ENCODE measurements at places on chromosomes 1 and 21. TPM values are rescaled to one million over a fixed set of nuclear protein-coding genes. Genes with fewer than 3 reads are reported as not detected.
A peak's percentile ranks its signal among the peaks of the same experiment; 100 is the strongest.

- DNase-seq: peak; percentile 53
Observed at GRCh38 chr1:214331827-214332423, 51.0 kb downstream of the SMYD2 start.

DNA sequence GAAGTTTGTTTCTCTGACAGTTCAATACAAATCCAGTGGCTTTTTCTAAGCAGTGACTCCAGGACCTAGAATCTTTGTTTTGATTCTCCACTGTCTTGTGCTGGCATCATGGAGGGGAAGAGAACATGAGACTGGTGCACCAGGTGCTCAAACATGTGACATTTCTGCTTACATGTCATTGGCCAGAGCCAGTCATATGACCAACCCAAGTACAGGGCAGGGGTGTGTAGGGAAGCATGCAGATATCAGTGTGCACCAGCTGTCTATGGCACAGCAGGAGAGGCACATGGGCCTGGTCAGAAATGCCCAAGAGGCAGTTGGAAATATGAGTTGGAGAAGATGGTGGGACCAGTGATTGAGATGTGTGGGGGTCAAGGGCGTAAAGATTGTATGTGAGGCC lies 297.0 kb downstream of the HHAT start:
- DNase-seq: no peak

GRCh38 chr1:33099290-33100118 lies 18.6 kb downstream of the AZIN2 start:
- peak; percentile 100 for DNase-seq

GRCh38 chr1:156504438-156504813 lies 3.9 kb upstream of the MEF2D start:
- no peak for DNase-seq

GRCh38 chr1:68782890-68783289 lies 286.0 kb upstream of the DEPDC1 start:
- no peak for DNase-seq

GRCh38 chr1:201791779-201792173 lies 37.2 kb upstream of the IPO9 start:
- no peak for DNase-seq

DNA sequence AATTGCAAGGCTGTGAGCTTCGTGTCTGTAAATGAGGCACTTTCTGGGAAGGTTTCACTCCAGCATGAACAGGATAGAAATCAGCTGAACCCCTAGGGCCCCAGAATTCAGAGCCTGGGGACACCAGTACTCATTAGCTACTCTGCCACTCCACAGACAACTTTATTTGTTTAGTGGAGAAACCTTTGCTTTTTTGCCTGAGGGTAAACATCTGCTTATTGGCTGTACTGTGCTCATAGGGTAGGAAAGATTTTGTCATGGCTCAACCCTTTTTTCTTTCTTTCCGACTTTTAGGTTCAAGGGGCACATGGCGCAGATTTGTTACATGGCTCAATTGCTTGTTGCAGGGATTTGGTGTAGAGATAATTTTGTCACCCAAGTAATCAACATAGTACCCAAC lies 138.4 kb upstream of the BACE2 start:
- DNase-seq: no peak

DNA sequence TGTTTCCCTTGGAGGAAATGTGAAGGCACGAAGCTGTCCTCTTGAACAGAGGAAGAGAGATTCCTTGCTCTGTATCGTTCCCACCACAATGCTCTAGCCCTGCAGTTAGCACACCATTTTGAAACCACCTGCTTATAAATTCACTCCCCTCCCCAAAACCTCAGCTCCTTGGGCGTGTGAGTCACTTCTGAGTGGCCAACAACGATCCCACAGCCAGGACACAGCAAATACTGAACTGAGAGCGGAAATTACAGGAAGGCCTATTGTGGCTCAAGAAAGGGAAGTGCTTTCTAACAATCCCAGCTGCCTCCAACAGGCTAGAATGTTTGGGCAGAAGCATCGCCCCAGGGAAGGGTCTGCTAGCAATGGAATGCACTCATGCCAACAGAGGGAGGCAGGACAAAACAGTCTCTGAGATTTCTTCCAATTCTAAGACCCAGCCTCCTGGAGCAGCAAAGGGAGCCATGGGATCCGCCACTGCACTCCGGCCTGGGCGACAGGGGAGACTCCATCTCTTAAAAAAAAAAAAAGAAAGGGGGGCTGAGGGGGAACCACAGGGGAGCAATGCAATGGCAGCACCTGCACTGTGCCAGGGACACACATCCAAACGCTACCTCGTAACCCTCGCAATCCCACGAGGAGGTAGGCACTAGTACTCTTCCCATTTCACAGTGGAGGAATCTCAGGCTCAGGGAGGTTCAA lies 1.9 kb downstream of the TMEM53 start:
- DNase-seq: no peak

- DNase-seq: no peak
Observed at GRCh38 chr1:119714583-119714982, 2.8 kb downstream of the PHGDH start.

DNA sequence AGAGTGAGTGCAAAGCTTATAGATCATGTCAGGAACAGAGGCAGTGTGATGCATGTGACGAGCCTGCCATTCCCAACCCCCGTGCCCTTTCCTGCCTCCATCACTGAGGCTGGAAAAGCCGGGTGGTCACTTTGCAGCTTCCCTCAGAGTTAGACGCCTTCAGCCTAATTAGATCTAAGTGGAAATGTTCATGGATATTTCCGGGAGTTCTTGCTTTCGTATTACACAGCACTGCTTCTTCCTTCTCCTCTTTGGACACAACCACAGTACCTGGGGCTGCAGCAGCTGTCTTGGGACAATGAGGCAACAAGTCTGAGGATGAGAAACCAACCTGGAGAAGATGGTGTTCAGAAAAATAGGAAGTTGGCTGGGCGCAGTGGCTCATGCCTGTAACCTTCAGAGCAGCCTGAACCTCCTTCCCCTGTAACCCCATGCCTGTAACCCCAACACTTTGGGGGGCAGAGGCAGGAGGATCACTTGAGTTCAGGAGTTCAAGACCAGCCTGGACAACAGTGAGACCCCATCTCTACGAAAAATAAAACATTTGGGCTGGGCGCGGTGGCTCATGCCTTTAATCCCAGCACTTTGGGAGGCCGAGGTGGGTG lies 24.5 kb downstream of the SERINC2 start:
- DNase-seq: no peak

- no peak for DNase-seq
Observed at GRCh38 chr1:61300899-61301298, 218.5 kb downstream of the NFIA start.

- no peak for DNase-seq
Observed at GRCh38 chr21:46194374-46195334, 10.4 kb upstream of the SPATC1L start.

- no peak for DNase-seq
Observed at GRCh38 chr1:154406886-154407197, 1.7 kb downstream of the IL6R start.

DNA sequence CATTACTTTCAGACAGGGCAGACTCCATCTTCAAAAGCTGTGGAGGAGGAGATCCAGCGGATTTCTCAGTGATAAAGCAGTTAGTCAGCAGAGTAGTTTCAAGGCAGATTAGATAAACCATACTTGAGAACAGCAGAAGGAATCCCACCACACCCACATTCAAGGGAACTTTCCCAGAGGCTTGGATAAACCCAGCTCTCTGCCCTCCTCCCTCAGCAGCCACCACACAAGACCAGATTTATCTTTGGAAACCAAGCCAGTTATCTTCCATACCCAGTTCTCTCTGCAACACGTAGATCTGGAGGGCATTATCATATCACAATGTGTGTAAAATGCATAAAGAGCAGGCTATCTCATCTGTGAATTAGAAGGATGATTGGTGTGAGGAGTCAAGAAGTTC lies 40.2 kb downstream of the GFI1 start:
- peak; percentile 54 for DNase-seq

GRCh38 chr1:233328142-233328921 lies 808 bp downstream of the MAP3K21 start:
- DNase-seq: peak; percentile 9

DNA sequence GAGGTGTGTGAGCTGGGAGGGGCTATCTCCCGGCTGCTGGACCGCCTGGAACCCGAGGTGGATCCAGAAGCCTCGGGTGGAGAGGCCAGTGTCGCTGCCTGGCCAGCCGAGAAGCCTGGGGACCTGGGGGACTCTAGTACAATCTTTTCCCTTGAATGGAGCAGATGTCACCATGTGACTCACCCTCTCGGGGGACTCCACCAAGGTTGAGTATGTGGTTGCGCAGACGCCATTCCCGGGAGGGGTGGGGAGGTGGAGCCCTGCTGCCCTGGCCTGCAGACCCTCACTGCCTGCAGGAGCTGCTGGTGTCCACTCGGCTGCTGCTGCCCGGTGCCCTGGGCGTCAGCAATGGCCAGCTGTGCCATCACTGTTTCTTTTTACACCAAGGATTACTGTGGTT lies 40.3 kb downstream of the TP73 start:
- no peak for DNase-seq

DNA sequence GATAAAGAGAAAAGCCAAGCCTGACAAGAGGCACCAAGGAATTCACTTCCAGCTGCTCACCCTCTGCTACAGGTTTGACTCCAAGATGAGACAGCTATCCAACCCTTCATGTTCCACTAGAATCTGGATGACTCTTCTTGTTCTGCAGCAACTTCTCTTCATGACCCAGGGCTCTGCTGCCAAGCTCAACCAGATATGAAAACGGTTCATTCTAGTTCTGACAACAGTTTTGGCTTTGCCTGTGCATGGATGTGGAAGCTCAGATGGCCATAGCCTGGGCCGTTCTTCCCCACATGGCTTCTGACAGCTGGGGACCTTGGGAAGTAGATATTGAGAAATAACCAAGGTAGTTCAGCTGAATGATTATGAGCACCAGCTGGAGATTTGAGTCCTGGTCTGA lies 13.7 kb downstream of the PI4KB start:
- no peak for DNase-seq

- DNase-seq: no peak
Observed at GRCh38 chr1:214934045-214934444, 148.5 kb upstream of the KCNK2 start.

DNA sequence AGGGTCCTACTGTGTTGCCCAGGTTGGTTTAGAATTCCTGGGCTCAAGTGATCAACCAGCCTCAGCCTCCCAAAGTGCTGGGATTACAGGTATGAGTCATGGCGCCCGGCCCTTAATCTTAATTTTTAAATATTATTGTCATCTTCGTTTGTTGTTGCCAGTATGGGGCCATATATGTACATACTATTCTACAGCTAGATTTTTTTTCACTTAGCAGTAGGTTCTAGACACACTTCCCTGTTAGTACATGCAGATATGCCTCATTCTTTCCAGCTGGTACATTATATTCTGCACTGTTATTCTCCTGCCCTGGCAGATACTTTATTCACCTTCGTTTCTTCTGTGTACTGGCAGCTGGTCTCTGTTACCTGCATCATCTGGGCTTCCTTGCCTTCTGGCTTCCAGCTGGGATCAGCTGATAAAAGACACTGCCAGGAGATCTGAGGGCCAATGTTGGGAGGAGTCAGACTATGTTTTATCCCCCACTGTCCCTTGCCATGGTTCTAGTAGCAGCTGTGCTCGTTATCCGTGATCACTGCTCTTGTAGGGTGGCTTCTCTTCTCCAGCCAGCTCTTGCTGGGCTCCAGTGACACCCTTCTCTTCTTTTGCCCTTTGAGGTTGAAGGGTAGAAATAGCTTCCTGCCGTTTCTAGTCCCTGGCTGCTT lies 24.7 kb downstream of the ST3GAL3 start:
- DNase-seq: no peak

DNA sequence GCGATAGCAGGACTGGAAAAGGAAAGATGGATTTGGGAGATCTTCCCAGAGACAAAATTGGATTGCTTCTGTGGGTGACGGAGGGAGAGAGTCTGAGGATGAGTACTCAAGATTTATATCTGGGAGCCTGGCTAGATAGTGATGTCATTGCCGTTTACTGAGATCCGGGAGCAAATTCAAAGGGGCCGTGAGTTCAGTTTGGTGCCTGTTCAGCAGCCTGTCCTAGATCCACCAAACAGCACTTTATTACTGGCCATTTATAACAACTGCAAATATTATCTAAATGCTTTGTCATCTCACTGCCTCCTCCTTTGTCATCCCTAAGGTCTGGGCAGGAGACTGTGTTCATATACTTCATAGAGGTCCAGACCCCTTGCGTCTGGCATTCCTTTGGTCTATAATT lies 29.2 kb downstream of the MAPKAPK2 start:
- DNase-seq: no peak

DNA sequence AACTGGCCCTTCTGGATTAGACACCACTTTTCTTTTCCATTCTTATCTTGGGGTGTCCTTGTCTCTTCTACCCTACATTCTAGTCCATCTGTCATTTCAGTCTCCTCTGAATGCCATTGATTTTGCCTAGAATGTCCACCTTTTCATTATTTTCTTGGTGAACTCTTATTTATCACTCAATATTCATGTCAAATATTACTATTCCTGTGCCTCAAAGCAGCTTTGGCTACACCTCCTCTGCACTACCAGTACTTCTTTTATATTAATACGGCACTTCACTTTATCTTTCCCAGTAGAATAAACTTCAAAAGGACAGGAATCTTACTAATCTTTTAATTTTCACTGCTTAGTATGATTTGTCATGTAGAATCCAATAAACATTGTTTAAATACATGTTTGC lies 186.4 kb upstream of the DPYD start:
- DNase-seq: no peak

GRCh38 chr1:26938004-26938658 lies 16.6 kb downstream of the NUDC start:
- DNase-seq: peak; percentile 3

DNA sequence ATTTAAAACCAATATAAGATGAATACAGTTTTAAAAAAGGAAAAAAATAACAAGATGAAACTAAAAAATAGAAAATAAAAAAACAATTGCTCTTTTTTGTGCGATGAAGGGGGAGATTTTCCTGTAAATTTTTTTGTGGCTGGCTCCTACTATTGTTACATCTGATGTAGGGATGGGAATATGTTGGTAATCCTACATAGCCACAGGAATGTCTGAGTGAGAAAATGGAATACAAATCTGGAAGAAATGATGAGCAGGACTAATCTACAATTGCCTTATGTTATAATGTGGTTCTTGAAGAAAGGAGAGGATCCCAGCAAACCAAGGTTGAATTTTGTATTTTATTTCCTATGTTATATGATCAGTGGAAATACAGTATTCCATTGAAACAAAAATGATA lies 40.9 kb downstream of the ATP6V1G3 start:
- no peak for DNase-seq

GRCh38 chr1:25814549-25815087 lies 5.1 kb upstream of the MTFR1L start:
- DNase-seq: no peak

GRCh38 chr1:165960136-165960535 lies 132.7 kb downstream of the UCK2 start:
- peak; percentile 12 for DNase-seq

- no peak for DNase-seq
Observed at GRCh38 chr21:35093514-35093913, 44.4 kb upstream of the RUNX1 start.

The SLX9 gene
- 31.2 TPM for total RNA-seq

The SELENON gene
- 97.3 TPM for total RNA-seq

The XCL2 gene
- not detected for total RNA-seq

The CFAP45 gene
- 0.14 TPM for total RNA-seq

The NUP133 gene
- 67.4 TPM for total RNA-seq

The TCP10L gene
- 1.5 TPM for total RNA-seq

The SHE gene
- 2.7 TPM for total RNA-seq

The TMEM51 gene
- total RNA-seq: 40.9 TPM

The CELSR2 gene
- 12.9 TPM for total RNA-seq

The CYP2J2 gene
- 3.8 TPM for total RNA-seq

The PDE4B gene
- 3.0 TPM for total RNA-seq

The LCE2C gene
- total RNA-seq: not detected

The SLC45A1 gene
- 0.28 TPM for total RNA-seq

The CCDC27 gene
- 0.09 TPM for total RNA-seq

The OR2T35 gene
- total RNA-seq: not detected

The RYR2 gene
- 87.1 TPM for total RNA-seq

The PDXK gene
- total RNA-seq: 74.4 TPM
